ENCODE measurements at places on chromosomes 4 and X. TPM values are rescaled to one million over a fixed set of nuclear protein-coding genes. Genes with fewer than 3 reads are reported as not detected.

The FHDC1 gene
- 1.7 TPM for total RNA-seq

The SLC2A9 gene
- total RNA-seq, result 0.62 TPM

The GAGE12F gene
- not detected for total RNA-seq

The MAGEB17 gene
- total RNA-seq, result not detected

- H3K4me1 ChIP-seq, result peaks cover 35% of the 10 kb centered on the region
- no peaks in the 10 kb centered on the region for H3K36me3 ChIP-seq
- H3K27ac ChIP-seq, result no peak overlapping the region
- H3K4me3 ChIP-seq, result no peak overlapping the region
Observed at GRCh38 chr4:183635321-183635720, 23.7 kb downstream of the RWDD4 start.

DNA sequence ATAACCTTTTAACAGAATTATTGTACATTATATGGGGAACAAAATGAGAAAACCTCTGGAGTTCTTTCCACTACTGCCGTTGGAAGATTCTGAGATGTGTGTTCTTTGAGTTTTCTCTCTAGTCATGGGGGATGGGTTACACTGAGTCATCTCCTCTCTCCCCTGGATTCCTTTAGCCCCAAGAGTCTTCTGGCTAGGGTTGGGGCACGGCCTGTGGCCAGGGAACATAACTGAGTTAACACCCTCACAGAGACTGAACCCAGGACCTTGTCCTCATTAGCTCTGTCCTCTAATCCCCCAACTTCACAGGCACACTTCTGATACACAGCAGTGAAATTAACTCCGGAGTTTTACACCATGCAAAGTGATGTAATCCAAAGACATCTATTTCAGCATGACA is 142.3 kb upstream of the F9 start:
- no peak for DNase-seq
- no peak overlapping the region for H3K27ac ChIP-seq
- no peaks in the 10 kb centered on the region for H3K4me1 ChIP-seq
- H3K27me3 ChIP-seq, result no peaks in the 10 kb centered on the region
- H3K36me3 ChIP-seq, result no peaks in the 10 kb centered on the region

DNA sequence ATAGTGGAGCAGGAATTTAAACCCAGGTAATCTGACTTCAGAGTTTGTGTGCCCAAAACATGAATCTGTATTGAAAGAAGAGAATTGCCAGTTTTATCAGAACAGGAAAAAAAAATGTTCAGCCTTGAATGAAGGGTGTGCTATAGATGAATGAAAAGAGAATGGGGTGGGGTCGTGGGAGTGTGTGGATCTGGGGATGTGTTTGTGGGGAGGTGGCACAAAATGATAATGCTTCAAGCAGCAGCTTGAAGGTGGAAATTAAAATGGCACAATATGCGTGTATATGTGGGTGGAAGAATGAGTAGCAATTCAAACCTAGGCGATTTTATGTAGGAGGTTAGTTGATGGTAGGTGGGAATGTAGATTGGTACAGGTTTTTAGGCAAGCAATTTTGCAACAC is 122.2 kb downstream of the IL1RAPL1 start:
- no peak for DNase-seq
- no peak overlapping the region for H3K4me3 ChIP-seq
- no peaks in the 10 kb centered on the region for H3K27me3 ChIP-seq
- H3K27ac ChIP-seq, result no peak overlapping the region

- DNase-seq, result peak; percentile 60
- H3K4me3 ChIP-seq, result peak overlapping the region; percentile 39
- H3K27ac ChIP-seq, result peak overlapping the region; percentile 58
- no peaks in the 10 kb centered on the region for H3K27me3 ChIP-seq
- peaks cover 11% of the 10 kb centered on the region for H3K4me1 ChIP-seq
Observed at GRCh38 chrX:34810364-34810763, 132.2 kb upstream of the FAM47B start.

GRCh38 chr4:110518889-110519490 is 43.0 kb downstream of the ENPEP start:
- H3K4me3 ChIP-seq, result no peak overlapping the region
- no peaks in the 10 kb centered on the region for H3K4me1 ChIP-seq
- H3K27ac ChIP-seq, result no peak overlapping the region

DNA sequence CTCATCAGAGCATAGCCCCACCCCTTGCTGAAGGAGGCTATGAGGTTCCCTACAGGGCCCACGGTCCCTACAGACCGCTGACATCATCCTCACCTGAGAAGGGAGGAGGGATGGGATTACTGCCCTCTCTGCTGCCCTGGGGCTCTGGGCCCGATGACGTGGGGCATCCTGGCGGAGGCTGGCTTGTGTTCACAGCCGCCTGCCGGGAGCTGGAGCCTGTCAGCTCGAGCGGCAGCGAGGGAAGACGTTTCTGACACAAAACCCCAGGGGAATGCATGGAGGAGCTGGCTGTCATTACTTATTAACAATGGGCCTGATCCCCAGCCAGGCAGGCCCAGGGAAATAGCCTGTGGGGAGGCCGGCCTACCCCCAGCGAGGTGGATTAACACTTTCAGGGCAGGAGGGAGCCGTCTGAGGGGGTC is 106.6 kb upstream of the ATP6AP2 start:
- no peaks in the 10 kb centered on the region for H3K36me3 ChIP-seq
- no peak overlapping the region for H3K27ac ChIP-seq
- peaks cover 4% of the 10 kb centered on the region for H3K4me1 ChIP-seq
- H3K27me3 ChIP-seq, result peaks cover 3% of the 10 kb centered on the region
- H3K4me3 ChIP-seq, result no peak overlapping the region
